HT-29 (cell line): ENCODE measurements at places on chromosomes 16 and 17. TPM values are rescaled to one million over a fixed set of nuclear protein-coding genes. Genes with fewer than 3 reads are reported as not detected.

Gene NACA2
- not detected in 2 replicates for total RNA-seq

Gene NAA38
- 71.8 and 89.4 TPM in 2 replicates for total RNA-seq

Gene LITAF
- total RNA-seq = 116 and 128 TPM in 2 replicates

Gene SP2
- 6.5 and 7.9 TPM in 2 replicates for total RNA-seq

Gene BCAR1
- 230 and 270 TPM in 2 replicates for total RNA-seq
